Omental fat pad (tissue), 4 donors: ENCODE measurements at places on chromosomes 4 and X. TPM values are rescaled to one million over a fixed set of nuclear protein-coding genes. Genes with fewer than 3 reads are reported as not detected.

The CWH43 gene
- not detected for total RNA-seq

The NAA10 gene
- 88.6 TPM for total RNA-seq

The PCDH19 gene
- 4.3 TPM for total RNA-seq

The GPR143 gene
- total RNA-seq, result 1.6 TPM

The XG gene
- total RNA-seq, result not detected

The RASL11B gene
- total RNA-seq, result not detected

The BEX4 gene
- total RNA-seq, result 20.5 TPM

- DNase-seq, result no peak
Observed at GRCh38 chr4:181204109-181204508, 1039.1 kb upstream of the TENM3 start.

DNA sequence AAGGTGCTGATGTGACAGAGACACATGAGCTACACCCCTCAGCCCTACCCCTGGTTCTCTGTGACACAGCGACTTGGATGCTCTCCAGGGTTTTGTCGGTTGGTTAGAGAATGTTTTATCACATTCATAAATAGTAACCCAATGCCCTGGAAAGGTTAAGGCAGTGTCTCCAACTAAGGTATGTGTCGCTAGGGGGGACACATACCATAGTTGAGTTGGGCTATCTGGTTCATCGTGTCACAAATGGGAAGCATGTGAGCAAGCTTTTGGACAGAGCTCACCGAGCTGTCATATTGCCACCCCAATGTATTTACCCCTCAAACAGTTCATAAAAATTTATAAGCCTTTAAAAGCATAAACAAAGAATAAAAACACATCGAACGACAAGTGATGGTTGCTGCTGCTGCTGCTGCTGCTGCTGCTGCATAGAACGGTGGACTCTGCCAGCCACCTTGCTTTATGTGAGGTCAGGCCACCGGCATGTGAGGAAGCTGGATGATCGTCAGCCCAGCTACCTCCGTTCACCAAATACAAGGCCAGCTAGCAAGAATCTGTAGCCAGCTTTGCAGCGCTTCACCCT, 55.9 kb downstream of the STOX2 start:
- no peak for DNase-seq

DNA sequence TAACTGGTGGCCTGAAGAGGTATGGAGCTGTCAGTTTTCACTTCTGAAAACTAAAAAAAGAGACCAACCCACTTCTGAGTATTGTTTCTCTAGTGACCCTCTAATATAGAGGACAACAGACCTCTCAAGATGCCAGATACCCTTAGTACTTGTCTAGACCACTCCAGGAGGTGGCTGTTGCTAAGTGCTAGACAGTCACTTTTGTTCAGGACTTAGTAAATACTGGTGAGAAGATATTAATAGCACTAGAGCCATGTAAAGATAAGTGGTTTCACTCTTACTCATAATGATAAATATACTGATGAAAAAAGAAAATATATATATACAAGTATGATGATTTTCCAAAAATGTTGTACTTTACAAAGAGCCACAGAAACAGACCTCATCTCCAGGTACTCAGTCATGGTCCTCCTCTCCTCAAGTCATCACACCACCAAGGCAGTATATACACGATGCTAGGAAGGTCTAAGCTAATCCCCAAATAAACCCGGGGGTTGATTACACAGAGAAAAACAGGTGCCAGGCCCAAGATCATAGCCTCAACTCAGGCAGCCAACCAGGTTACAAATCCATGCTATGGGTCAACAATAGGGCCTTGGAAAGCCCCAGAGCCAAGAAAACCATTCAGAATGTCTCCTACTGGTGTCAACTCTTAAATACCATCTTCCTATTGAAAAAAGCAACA, 66.9 kb downstream of the ARHGEF9 start:
- DNase-seq, result no peak

GRCh38 chrX:31236231-31236630, 164.4 kb upstream of the FTHL17 start:
- no peak for DNase-seq

DNA sequence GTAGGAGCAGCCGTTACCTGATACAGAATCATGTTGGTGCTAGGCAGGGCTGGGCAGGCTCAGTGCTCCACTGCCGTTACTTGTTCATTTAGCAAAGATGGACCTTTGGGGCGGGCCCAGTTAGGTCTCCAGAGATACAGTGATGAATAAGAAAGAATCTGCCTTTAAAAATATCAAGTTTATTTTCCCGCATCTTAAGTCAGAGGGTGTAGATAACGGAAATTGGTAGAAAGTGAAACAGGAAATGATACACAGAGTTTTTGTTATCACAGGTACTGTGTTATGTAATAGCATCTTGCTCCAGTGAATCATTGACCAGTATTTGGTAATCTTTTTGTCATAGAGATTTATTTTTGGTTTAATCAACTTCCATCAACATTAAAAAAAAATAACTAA, 5.5 kb downstream of the TMEM131L start:
- DNase-seq, result no peak

GRCh38 chr4:154911097-154911496, 130.0 kb downstream of the RBM46 start:
- no peak for DNase-seq

DNA sequence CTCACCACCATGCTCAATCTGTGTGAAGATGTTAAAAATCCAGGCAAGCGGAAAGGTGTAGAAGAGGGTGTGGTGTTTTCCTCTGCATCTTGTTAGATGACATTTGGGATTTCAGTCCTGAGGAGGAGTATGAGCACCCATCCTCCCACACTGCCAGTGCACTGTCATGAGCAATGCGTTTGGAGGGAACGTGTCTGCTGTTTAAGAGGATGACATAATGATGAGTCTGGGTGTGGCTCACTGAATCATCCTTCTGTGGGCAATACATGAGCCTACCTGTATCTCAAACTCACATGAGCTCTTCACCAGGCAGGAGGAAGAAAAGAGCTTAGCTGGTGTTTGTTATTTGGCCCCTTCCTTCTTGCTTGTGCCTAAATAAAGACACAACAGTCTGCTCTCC, 67.9 kb upstream of the ARX start:
- DNase-seq, result no peak

DNA sequence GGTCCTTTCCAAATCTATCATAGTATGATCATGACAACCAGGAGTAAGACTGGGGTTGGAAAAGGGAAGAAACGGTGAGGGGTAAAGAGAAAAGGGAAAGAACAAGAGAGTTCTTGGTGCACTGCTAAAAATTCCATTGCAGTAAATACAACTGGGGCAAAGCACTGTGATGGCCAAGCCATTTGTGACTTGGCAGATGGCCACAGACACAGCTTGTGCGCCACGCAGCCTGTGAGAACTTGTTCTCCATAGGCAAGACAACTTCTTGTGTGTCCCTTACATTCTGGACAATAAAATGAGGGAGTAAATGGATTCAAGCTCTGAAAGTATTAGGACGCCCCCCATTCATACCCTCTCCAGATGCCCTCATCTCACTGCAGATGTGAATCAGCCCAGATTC, 10.9 kb downstream of the MFAP3L start:
- DNase-seq, result no peak

GRCh38 chr4:158714937-158715336, 8.3 kb downstream of the PPID start:
- DNase-seq, result no peak
